Suppressor macrophage (primary cell): ENCODE measurements at places on chromosomes 4 and X.

DNA sequence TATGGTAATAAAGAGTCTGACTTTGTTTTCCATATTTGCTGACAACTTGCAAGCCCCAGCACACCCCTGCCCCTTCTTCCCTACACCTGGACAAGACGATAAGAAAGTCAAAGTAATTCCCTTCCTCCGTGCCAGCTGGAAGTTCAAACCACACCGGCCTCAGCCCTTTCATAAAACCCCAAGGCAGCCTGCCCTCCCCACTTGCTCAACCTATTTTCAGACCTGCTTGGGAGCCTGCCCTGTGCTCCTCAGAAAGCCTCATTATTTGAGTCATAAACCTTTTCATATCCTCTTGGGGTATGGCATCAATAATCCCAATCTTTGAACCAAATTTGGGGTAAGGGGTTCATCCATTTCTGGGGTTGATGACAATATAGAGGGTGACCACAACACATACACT is 29.5 kb downstream of the NIPAL1 start:
- no peak for DNase-seq

GRCh38 chr4:16588651-16589050 is 309.8 kb downstream of the LDB2 start:
- no peak for DNase-seq

DNA sequence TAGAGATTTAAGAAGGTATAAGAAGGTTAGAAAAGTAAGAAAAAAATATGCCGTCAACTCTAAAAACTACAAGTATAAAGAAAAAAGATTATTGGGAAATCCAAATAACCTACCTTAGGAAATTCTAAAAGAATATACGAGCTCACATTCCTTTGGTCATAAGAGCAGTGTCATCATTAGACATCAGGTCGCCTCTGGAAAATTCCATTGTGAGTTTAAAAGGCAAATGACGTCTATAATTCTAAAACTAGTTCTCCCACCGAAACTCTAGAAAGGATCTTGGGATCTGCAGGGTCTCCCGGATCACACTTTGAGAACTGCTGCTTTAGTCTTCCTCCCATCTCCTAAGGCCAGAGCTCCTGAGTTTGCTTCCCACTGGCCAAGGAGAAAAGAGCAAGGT is 518 bp upstream of the SAT1 start:
- no peak for DNase-seq

DNA sequence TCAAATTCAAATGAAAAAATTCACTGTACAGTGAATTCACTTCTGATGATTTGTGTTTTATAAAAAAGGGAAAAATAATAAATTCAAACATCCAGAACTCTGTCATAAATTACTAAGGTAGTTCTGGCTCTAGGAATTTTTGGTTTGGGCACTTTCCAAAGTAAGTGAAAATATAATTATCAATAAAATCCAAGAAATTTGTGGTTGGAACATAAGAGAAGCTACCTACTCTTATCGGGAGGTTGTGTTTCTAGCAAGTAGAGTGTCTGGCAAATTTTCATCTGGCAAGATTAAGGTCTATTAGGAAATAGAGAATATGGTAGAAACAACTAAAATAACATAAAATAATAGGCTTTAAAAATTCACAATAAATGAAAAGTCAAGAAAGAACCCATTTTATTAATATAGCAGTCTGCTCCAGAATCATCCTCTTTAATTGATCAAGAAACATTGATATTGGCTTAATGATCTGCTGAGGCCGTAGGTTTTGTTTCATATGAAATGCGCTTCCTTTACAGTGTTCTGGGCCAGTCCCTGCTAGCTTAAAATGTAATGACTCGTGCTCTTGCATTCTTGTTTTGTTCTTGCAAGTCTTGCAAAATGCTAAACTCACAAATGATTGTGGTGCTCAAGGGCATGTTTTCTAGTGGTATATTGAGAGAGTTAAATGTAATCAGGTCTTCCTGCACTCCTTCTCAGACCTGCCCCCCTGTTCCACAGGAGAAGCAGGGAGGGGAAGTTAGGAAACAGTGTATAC is 331.4 kb downstream of the RAPGEF2 start:
- DNase-seq, result no peak

- peak; percentile 79 for DNase-seq
These were observed 8.7 kb upstream of the SLC25A4 start for GRCh38 chr4:185134307-185134869.

DNA sequence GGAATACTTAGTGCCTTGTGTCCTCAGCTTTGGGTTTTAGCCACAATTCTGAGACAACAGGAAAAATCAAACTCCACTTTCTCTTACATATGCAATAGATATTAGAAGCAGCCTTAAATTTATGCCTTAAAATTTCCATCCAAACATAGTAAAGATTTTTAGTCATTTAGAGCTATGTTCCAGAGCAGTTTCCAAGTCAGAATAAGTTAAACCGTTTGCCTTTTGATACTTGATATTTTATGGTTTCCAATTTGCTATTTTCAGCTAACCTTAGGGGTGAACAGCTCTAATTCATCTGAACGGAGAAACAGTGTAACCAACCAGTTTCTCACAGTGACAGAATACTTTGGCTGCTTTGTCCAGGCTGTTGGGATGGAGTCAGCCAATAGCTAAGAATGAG is 125.8 kb upstream of the RXFP1 start:
- DNase-seq, result no peak

DNA sequence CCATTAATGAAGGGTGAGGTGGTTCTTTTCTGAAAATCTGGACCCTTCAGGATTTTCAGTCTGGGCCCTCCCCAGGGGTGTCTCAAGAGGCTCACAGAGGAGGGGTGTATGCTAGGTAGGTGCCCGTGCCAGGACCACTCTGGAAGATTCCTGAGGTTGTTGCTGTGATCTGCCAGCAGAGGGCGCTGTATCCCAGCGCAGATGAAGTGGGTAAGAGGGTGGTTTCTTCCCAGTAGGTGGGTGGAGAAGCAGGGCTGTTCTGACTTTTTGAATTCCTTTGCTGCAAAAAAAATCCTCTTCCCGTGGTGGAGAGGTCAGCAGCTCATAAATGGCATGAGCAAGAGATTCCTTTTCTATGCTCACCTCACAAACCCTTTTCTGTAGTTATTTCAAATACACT is 51.1 kb downstream of the SCML1 start:
- DNase-seq, result peak; percentile 38

- DNase-seq, result no peak
These were observed 555 bp upstream of the GCNA start for GRCh38 chrX:71577682-71578081.

DNA sequence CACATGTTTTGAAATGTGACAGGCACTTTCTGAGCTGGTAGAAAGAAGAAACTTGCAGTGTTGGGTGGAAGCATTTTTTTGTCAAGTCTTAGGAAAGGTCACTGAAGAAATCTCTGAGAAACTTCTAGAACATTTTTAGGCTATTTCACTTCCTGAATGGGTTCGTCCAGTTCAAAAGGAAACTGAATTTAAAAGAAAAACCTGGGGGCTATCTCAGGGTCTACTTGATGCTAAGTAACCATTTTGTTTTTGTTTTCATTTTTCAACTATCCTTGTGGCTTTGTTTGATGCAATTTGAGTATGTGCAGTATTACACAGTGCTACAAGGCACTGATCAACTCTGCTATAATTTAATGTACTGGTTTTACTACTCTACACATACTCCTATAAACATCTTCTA is 34.0 kb upstream of the AMOT start:
- no peak for DNase-seq

- DNase-seq, result no peak
These were observed 95.4 kb downstream of the TBL1X start for GRCh38 chrX:9560219-9560618.

GRCh38 chrX:28180096-28180495 is 198.8 kb upstream of the DCAF8L1 start:
- DNase-seq, result no peak

GRCh38 chr4:124515591-124515990 is 196.9 kb downstream of the ANKRD50 start:
- no peak for DNase-seq

GRCh38 chrX:134658760-134659023 is 421 bp upstream of the PLAC1 start:
- DNase-seq, result no peak

- DNase-seq, result peak; percentile 34
These were observed 26.4 kb downstream of the MOSPD2 start for GRCh38 chrX:14899607-14900006.

- DNase-seq, result no peak
These were observed 796.1 kb upstream of the ADGRL3 start for GRCh38 chr4:60404027-60404426.

DNA sequence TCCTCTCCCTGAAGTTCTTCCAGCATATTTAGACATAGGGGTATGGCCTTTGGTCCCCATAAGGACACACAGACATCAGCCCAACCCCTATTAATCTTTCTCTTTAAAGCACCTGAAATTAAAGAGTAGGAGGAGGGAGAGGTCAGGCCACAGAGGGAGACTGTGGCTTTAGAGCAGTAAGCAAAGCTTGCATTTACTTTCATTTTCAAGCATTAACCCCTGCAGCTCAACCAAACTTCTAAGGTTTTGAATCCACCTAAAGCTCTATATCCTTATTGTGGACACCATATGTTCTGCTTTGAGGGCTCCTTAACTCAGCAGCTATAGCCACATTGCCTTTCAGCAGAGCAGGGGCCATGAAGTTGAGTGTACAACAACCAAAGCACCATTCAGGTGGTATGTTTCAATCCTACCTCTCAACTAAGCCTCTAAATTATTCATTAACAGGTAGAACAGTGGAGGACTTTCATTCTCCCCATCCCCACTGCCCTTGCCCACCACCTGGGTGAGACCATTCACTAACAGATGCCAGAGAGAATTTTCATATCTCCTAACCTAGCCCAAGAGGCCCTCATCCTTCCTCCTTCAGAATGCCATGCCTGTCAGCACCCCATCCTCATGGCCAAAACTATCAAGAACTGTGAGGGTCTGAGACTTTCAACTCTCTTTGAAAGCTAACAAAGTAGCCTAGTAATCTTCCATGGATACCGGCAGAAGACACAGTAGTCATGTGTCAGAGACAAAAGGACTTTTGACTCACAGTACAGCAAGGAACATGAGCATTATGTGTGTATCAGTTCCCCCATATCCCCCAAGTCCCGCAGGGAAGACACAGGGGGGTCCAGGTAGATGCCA is 20.8 kb downstream of the LIN54 start:
- DNase-seq, result no peak

GRCh38 chr4:144350706-144351105 is 210.2 kb upstream of the GYPA start:
- DNase-seq, result no peak

- DNase-seq, result peak; percentile 49
These were observed 116.4 kb upstream of the LSM6 start for GRCh38 chr4:146059151-146059550.

- peak; percentile 75 for DNase-seq
These were observed 93.8 kb downstream of the SLC2A9 start for GRCh38 chr4:9927341-9928007.

- DNase-seq, result no peak
These were observed 20.4 kb downstream of the BMP2K start for GRCh38 chr4:78796526-78796925.

DNA sequence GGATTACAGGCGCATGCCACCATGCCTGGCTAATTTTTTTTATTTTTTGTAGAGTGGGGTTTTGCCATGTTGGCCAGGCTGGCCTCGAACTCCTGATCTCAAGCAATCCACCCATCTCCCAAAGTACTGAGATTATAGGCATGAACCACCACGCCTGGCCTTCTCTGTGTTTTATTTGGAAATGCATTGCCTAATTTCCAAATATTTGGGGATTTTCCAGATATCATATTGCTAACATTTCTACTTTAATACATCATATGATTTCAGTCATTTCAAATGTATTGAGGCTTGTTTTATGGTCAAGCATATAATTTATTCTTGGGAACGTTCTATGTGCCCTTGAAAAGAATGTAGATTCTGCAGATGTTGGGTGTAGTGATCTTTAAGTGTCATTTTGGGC is 38.8 kb downstream of the FGF2 start:
- no peak for DNase-seq

GRCh38 chr4:2939383-2940243 is 23.6 kb downstream of the NOP14 start:
- no peak for DNase-seq

DNA sequence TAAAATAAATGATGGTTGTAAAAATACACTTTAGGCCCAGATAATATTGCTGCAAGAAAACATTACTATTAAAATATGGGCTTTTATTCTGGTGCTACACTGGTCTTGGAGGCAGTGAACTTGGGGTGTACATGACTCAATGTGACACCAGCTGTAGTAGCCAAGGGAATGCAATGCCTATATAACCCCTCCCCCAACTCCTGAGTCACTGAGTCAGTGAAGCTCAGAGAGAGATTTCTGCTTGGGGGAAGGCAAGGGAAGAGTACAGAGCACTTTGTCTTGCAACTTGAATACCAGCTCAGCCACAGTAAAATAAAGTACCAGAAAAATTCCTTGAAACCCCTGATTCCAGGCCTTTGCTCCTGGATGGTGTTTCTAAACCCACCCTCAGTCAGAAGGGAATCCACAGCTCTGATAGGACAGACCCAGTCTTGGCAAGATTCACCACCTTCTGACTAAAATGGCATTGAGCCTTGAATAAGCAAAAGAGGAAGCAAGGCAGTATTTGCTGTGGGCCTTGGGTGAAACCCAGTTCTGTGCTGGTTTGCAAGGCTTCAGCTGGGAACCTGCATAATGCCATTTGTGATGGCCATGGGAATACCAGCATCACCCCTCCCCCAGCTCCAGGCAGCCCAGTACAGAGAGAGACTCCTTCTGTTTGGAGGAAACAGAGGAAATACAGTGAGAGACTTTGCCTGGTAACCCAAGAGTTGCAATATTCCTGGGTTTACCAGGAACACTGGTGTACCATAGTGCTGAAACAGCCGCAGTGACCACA is 209.9 kb downstream of the IQCM start:
- DNase-seq, result no peak

DNA sequence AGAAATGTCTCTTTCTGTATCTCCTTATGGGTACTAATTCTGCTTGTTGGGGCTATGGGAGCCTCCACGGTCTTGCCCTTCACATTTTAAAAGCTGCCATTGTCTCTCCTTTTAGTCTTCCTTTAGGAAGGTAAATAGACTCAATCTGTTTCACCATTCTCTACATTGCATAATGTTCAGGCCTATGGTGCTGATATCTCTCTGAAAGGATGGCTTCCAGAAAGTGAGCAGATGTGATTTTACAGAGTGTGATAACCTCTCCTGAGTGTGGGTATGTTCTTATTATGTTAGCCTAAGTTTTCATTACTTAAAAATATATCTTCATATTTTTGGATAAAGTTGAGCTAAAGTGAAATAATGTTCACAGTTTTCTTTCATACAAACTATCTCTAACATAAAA is 254.0 kb upstream of the PITX2 start:
- no peak for DNase-seq

GRCh38 chr4:139099366-139099982 is 77.5 kb downstream of the ELF2 start:
- peak; percentile 84 for DNase-seq

DNA sequence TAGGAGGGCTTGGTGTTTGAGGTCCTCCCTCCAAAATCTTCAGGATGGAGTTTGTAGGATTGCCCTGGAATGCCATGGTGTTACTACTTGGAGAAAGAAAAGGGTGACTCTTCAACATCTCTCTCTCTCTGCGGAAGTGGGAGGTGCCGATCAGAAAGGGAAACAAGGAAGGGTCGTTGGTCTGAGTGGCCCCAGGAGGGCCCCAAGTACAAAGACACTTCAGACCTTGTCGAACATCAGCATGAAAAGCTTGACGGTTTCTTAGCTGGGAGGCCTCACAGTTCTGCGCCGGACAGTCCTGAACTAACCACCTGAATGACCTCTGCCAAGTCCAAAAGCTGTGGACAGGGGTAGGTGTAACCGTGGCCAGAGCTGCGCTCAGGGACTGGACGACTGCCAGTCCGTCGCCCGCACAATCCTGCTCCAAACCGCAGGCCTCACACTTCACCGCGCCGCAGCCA is 646 bp upstream of the GSX2 start:
- DNase-seq, result no peak

- DNase-seq, result no peak
These were observed 36.2 kb downstream of the RGS12 start for GRCh38 chr4:3328814-3329663.

- DNase-seq, result peak; percentile 42
These were observed 49.8 kb downstream of the TBCK start for GRCh38 chr4:106266201-106266600.
